CD4-positive, alpha-beta T cell treated with Interleukin-4 for 4 hours (primary cell): ENCODE measurements at places on chromosomes 7 and 10.

DNA sequence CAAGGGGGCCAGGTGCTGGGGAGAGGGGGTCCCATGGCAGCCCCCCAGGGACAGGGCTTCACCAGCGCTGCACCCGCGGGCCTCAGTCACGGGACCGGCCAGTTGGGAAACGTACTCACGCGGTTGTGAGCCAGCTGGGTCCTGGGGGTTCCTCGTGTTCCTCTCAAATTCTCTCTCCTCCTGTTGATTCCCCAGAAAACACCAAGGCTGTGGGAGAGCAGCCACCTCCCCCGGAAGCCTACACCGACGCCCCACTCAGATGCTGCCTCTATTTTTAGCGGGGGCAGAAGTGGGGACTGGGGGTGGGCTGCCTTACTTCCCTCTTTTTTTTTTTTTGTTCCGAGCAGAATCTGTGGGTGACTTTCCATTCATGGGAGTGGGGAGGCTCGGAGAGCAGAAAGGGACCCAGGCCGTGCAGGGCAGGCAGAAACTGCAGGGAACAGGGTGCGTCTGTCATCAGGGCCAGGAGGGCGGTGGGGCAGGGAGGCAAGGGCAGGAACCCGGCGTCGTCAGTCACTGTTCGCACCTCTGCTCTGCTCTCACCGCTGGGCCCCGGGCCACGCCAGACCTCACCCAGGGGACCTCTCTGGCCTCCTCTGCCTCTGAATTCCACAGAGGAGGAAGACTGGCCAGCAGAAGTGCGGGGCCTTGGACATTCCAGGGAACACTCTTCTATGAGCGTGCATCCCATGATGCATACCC, 63.1 kb downstream of the CARD11 start:
- DNase-seq: no peak

DNA sequence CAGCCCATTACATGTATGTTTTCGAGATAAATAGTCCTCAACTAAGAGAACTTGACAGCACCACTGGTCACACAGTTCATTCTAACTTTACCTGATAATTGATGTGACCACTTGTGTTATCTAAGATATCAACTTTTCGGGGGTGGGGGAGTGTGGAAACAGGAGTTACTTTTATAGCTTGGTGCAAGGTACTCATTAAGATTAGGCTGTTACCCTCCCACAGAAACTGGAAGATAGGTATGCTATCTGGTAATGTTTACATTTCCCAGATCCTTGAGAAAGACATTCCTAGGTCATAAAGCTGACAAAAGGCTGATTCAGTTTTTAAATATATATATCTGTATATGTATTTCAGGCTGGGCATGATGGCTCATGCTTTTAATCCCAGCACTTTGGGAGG, 11.1 kb downstream of the ERVW-1 start:
- no peak for DNase-seq

DNA sequence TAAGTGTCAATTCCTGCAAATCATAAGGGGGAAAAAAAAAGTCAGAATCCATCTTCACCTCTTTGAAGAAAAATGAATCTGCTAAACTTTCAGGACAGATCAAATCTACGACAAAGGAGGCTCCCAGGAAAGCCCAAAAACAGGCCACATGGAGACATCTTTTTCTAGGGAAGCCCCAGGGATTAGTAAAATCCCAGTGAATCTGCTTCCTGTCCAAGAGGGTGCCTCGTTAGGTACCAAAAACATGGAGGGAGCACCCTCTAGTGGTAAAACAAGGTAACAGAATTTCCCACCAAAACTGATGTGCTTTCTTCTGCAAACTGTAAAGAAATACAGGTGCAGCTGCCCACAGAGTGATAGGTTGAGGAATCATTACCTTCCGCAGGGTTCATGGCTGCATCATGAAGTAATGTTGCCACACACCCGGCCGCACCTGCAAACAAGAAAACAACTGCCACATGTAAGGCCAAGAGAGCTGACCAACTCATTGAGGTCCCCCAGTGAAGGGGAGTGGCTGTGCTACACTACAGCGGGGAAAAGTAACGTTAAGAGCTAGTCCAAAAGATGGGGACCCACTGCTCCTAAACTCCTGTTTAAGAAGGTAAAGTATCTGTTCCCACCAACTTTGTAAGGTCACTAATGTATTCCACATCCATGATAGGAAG, 7.9 kb downstream of the SLC25A28 start:
- peak; percentile 73 for DNase-seq

DNA sequence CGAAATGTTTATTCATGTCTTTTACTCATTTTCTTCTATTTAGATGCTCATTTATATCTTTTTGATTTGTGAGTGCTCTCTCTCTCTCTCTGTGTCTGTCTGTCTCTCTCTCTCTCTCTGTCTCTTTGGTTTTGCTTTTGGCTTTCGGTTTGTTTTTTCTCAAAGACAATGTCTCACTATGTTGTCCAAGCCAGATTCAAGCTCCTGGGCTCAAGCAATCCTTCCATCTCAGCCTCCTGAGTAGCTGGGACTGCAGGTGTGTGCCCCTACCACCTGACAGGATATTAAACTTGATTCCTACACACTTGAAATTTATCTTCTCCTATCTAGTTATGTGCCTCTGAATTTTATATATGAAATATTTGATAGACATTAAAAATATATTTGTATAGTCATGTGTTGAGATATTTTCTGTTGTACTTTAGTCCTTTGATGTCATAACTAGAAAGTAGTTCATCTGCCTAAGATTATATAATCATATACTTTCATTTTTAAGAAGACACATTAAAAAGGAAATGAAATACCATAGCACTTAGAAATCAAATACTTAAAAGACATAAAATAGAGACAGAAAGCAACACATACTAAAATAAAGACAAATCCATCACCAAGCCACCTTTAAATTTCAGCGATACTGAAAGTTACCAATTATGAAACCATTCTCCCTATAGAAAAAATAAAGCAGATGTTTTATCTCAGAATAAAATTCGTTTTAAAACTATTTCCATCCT, 68.1 kb upstream of the SFMBT2 start:
- DNase-seq: no peak

DNA sequence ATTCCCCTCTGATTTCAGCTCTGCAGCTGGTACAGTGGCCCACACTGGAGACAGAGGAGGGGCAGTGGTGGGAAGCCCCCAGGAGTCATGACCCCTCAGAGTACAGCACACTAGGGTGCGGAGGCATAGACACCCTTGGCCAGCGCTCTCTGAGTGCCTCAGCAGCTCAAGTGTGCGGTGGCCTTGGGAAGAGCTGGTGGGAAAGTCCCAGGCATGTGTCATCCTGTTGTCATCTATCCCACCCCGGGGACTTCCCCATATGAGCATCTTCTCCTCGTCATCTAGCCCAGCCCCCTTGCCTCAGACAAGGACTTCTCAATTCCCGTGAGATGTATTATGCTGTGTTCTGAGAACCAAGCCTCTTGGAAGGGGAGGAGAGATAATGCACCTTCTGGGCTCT, 15.6 kb upstream of the PPIF start:
- DNase-seq: peak; percentile 84

GRCh38 chr7:127809261-127809702, 157.3 kb downstream of the SND1 start:
- no peak for DNase-seq

DNA sequence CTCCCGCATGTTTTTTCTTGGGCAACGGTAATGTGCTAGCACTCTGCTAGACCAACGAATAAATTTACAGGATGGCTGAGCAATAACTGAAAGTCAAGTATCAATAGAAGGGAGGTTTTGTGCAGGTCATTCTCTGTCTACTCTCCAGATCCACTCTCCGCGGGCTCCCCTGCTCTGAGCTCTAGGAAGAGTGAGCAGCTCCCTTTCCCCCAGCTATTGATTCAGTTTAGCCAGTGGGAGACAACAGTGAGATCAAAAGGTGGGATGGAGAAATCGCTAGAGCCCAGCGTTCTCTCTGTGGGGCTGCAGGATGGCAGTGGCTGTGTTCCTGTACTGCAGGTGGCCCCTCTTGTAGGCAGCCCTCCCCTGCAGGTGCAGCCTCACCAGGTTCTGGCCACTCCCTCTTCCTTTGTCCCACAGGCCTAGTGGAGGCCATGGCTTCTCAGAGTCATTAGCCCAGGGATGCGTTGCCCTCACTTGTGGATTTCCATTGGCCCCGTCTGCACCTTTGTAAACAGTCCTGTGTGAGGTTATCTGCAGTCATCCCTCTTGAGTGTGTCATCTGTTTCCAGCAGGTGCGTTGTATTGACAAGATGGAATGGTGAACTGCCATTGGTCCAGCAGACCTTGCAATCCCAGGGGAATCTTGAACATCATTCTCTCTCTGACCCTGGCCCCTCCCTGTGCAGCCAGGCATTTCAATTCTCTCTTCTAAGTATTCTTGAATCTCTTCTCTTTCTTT, 11.1 kb downstream of the MSRB2 start:
- no peak for DNase-seq
